ENCODE measurements at places on chromosomes 3 and 15. TPM values are rescaled to one million over a fixed set of nuclear protein-coding genes. Genes with fewer than 3 reads are reported as not detected.

The ASB14 gene
- not detected for total RNA-seq

The OR5K2 gene
- not detected for total RNA-seq

The ITIH4 gene
- 0.49 TPM for total RNA-seq

The TYRO3 gene
- 6.3 TPM for total RNA-seq

The ADAMTS7 gene
- 6.6 TPM for total RNA-seq

The SNX22 gene
- total RNA-seq: 1.3 TPM

The REC114 gene
- not detected for total RNA-seq

The IMPG2 gene
- 0.33 TPM for total RNA-seq

The DNAJC13 gene
- total RNA-seq: 63.0 TPM

The KLF15 gene
- total RNA-seq: 2.3 TPM

The SNURF gene
- 10.4 TPM for total RNA-seq

The ITGA11 gene
- total RNA-seq: 0.20 TPM

The FBN1 gene
- total RNA-seq: 70.3 TPM

The RLBP1 gene
- total RNA-seq: not detected

The ITPKA gene
- 0.46 TPM for total RNA-seq

The INSYN1 gene
- total RNA-seq: 0.26 TPM

The CALML4 gene
- 2.9 TPM for total RNA-seq

The GRIP2 gene
- not detected for total RNA-seq

The MYLK gene
- total RNA-seq: 24.3 TPM

The CLRN1 gene
- total RNA-seq: not detected

The P2RY1 gene
- total RNA-seq: 3.5 TPM

The KBTBD13 gene
- total RNA-seq: not detected

The FAM227B gene
- 0.81 TPM for total RNA-seq

The SLC12A8 gene
- 0.20 TPM for total RNA-seq

The GABRB3 gene
- 0.07 TPM for total RNA-seq

The PAQR9 gene
- total RNA-seq: not detected

The CCDC39 gene
- not detected for total RNA-seq

The TM4SF18 gene
- total RNA-seq: 81.6 TPM

The NEK10 gene
- total RNA-seq: 5.6 TPM

The NR1I2 gene
- total RNA-seq: not detected

The ADAMTSL3 gene
- not detected for total RNA-seq

The STAC gene
- not detected for total RNA-seq

The PLAAT1 gene
- 0.26 TPM for total RNA-seq

The TP63 gene
- 0.11 TPM for total RNA-seq

The C15orf39 gene
- 6.4 TPM for total RNA-seq

The LDHAL6B gene
- not detected for total RNA-seq

The NEO1 gene
- 0.56 TPM for total RNA-seq

The MITF gene
- total RNA-seq: 3.3 TPM

The SYNPR gene
- not detected for total RNA-seq

The ACAD9 gene
- total RNA-seq: 54.0 TPM

The ATP8B4 gene
- not detected for total RNA-seq

The ADGRG7 gene
- total RNA-seq: not detected

The WDR72 gene
- total RNA-seq: not detected

The PAK6 gene
- not detected for total RNA-seq

The ANKUB1 gene
- total RNA-seq: not detected

The MME gene
- total RNA-seq: 15.1 TPM

The SIDT1 gene
- total RNA-seq: not detected

The TMC3 gene
- total RNA-seq: not detected

The DUOX1 gene
- not detected for total RNA-seq

The SEMA7A gene
- 1.3 TPM for total RNA-seq

The CAPN7 gene
- 30.2 TPM for total RNA-seq

The ECE2 gene
- not detected for total RNA-seq

The KCNH8 gene
- total RNA-seq: under 0.01 TPM

The DUOXA2 gene
- total RNA-seq: not detected

The SCAANT1 gene
- not detected for total RNA-seq

The ATOSA gene
- 26.9 TPM for total RNA-seq
